Activated naive CD4-positive, alpha-beta T cell treated with anti-CD3 and anti-CD28 coated beads, Interleukin-2, amount 50 U/mL, for 16 hours (primary cell): ENCODE measurements at places on chromosomes 4 and X.

DNA sequence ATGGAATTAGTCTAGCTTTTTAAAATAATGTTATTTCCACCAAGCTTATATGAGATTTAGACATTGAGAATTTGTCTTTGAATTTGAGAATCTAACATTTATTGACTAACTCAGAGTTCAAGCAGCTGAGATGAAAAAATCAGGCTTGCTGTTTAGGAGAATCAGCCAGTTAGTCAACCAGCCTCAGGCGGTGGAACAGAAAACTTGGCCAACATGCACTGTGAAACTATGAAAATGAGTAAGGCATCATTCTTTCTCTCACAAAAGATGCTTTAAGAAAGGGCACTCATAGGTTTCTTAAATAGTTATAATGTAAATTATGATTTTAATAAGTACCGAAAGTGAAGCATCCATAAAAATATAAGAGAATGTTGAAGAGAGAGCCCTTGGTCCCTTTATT, 84.2 kb downstream of the NFKB1 start:
- DNase-seq: no peak

- no peak for DNase-seq
Observed at GRCh38 chr4:173735049-173735448, 205.0 kb upstream of the HAND2 start.

DNA sequence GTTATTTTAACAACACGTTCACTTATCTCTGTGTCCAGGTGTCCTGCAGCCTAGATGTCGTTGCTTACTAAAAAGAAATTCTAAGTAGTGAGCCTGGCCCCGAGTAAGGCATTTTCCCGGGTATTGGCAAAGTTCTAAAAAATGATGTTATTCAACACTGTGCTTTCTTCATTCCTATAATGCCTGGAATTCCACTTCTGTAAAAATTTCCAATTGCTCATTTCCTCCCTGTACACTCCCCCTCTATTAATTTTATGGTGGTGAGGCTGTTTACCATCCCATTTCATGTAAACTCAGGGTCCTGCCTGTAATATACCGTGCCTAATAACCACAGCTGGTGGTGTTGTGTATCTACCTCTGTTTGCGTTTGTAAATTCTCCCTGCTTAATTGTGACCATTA, 14.2 kb downstream of the BST1 start:
- DNase-seq: no peak

DNA sequence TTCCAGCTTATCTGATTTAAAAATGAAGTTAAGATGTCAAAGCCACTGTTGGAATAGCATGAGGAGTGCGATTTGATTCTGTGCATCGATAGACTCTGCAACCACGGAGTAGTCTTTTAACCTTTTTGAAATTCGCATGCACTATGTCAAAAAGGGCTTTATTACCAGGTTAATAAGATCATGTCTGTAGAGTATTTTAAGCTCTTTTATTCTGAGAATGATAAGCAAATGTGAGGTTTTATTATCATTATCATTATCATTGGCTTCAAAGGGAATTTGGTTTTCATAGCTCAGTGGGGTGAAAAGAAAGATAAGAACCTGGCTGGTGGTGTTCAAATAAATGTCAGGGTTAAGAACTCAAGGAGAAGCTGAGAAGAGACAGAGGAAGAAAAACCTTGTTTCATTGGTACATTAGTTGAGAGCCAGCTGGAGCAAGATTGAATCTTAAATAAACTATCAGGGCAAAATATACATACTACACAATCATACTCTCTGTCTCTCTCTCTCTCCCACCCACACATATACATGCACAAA, 102.6 kb downstream of the MMRN1 start:
- DNase-seq: no peak

- DNase-seq: no peak
Observed at GRCh38 chr4:66688674-66689073, 856.6 kb downstream of the CENPC start.

GRCh38 chr4:88672987-88673386, 24.6 kb downstream of the NAP1L5 start:
- DNase-seq: peak; percentile 40

DNA sequence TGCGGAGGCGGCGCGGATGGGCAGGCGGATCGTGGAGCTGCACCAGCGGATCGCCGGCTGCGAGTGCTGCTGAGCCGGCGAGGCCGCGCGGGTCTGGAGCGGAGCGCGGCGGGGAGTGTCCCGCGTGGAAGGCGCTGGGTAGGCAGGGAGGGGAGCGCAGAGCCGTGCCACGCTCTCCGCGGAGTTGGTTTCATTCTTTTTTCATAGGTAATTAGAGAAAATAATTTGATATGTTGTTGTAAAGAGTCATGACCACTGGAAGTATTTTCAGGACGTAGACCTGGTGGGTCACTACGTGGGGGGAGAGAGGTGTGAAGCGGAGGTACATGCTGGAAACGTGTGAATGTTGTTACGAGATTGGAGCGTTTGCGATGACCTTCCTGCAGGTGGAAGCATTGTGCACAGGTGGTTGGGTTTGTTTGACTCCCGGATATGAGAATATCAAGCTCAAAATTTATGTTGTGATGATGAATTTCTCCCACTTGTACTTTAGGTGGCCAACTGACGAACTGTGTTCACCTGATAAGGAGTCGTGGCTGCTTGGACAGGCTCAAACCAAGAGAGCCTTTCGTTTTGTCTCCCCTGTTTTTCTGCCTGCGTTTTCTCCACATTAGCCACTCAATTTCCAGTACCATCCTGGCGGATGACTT, 19.1 kb upstream of the S100P start:
- DNase-seq: peak; percentile 67

DNA sequence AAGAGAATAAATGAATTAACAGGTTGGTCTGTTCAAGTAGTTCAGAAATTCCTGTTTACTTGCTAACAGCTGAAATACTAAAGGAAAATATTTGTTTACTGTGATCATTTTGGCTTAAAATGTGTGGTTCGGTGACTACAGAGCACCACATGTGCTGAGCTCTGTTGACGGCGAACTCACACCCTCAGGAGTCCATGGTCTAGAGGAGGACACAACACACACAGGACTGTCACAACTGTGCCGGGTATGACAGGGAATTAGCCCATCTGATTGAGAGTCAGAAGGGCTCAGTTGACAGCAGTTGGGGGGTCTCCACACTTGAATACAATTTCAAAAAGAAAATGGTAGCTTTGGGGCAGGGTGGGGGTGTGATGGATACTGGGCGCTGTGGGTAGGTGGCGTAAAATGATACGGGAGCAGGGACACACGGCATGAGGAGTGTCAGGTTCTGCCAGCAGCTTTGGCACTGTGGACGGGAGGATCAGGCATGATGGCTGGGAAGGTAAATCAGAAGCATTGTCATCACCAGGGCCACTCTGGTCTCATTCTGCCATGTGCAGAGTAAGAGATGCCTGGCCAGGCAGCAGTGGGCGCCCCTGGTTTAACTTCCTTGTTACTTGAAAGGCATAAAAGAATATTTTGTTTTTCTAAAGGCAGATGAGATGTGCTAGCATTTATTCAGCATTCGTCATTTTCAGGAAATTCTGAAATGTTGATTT, 33.3 kb downstream of the CLDN22 start:
- DNase-seq: no peak

GRCh38 chrX:40938423-40938822, 146.8 kb upstream of the USP9X start:
- no peak for DNase-seq

- no peak for DNase-seq
Observed at GRCh38 chrX:17829566-17829965, 31.5 kb downstream of the RAI2 start.
